Mesothelial cell of epicardium (in vitro differentiated cells): ENCODE measurements at places on chromosomes 3 and 15. TPM values are rescaled to one million over a fixed set of nuclear protein-coding genes. Genes with fewer than 3 reads are reported as not detected.
A peak's percentile ranks its signal among the peaks of the same experiment; 100 is the strongest.

DNA sequence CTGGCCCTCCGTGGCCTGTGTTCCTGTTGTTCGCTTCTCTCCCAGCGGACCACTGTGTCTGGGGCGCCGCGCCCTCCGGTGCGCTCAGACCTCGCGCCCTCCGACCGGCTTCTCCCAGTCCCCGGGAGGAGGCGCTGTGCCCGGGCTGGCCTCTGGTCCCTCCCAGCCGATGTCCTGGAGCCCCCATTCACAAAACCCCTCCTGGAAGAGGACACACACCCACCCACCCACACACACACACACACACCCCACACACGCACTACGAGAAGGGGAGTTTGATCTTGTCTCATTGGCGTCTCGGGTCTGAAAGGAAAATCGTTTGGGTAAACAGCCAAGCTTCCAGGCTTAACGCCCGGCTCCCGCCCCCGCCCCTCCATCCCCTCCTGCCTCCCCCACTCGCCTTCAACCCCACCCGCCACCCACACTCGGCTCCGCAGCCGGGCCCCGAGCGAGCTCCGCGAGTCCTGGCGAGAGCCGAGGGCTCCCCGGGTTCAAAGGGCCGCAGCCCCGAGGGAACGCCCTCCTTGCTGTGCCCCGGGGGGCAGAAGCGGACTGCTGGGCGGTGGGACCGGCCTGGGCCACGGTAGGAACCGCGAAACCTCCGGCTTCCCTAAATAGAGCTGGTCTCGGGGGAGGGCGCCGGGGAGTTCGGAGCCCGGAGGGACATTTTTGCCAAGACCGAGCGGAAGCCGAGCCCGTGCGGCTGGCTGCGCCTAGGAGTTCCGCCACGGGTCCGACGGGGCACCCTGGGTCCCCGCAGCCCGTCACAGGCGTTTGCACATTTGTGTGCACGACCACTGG lies 23.6 kb downstream of the NR2F2 start:
- no peak for DNase-seq

- no peak for DNase-seq
Measured at GRCh38 chr3:45232521-45232920, 6.4 kb upstream of the TMEM158 start.

The SKOR1 gene
- 0.89 to 1.1 TPM (median 1.1 TPM) in 3 replicates for total RNA-seq

GRCh38 chr15:76310475-76311099 lies 682 bp downstream of the ETFA start:
- peak; percentile 48 for DNase-seq

The LIPC gene
- total RNA-seq: not detected in 3 replicates

DNA sequence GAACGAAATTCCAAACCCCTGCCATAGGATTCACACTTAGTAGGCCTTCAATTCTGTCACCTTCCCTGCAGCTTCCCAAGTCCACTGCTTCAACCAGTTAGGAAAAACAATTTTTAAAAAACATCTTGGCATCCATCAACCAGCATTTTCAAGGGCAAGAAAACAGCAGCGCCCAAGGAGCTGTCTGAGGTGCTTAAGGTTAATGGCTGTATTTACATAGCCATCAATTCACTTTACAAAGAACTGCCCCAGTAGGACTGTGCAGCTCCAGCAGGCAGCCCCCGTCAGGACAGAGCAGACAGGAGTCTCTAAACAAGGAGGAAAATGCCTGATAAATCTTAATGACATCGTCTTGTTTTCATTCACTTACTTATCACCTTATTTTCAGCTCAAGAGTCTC lies 13.3 kb downstream of the TAFA4 start:
- DNase-seq: no peak
